NCI-H2227 treated with DMSO at 0.1 percent for 48 hours (cell line): ENCODE measurements at places on chromosomes 7 and 10.

DNA sequence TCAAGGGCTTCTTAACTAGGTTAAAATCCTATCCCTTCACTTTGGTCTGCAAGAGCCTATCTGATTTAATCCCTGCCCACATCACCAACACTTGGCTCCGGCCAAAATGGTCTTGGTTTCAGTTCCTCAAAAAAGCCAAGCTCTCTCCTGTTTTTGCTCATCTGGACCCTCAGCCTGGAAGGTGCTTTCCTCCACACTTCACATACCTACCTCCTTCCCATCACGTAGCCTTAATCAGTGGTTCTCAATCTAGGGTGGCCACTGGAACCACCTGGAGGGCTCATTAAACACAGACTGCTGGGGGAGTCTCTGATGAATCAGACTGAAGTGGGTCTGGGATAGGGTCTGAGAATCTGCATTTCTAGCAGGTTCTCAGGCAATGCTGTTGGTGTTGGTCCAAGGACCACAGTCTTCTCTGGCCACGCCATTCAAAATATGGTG lies 227.0 kb upstream of the AOAH start:
- no peak for DNase-seq

GRCh38 chr7:131161103-131161502 lies 166.6 kb upstream of the MKLN1 start:
- no peak for DNase-seq

DNA sequence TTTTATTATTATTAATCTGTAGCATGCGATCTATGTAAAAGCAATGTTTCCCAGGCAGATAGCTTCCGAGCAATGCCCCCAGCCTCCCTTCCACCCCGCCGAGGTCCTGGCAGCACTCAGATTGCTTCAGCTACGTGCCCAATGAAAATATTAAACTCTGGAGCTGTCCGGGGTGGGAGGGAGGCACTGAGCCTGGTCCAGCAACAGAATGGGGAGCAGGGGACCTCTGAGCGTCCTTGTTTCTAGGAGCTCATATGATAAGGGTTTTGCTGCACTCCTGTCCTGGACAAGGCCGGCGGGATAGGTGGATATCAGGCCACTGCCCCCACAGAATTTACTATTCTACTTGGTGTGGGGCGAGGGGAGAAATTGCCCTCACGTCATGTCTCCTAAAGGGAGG lies 44.5 kb upstream of the CDK1 start:
- DNase-seq, result no peak

DNA sequence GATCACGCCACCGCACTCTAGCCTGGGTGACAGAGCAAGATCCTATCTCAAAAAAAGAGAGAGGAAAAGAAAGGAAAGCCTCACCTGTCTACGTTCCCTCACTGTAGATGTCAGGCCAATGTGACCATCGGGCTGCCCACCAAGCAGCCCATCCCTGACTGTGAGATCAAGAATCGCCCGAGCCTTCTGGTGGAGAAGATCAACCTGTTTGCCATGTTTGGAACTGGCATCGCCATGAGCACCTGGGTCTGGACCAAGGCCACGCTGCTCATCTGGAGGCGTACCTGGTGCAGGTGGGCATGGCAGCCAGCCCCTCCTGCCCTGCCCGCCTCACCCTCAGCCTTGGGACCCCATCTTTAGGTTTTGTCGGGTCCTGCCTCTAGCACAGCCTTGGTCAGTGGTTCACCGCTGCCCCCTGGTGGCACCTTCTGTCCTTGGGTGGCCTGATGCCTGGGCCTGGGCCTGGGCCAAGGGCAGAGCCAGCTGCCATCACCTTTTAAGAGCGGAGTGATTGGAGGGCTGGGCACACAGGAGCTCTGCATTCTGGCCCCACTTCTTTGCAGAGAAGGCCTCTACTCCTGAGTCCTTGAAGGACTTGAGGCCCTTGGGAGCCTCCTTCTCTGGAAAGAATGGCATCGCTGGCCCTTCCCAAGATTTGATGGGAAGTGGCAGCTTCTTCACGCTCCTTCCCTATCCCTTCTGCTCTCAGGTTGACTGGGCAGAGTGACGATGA lies 14.4 kb upstream of the AHCYL2 start:
- no peak for DNase-seq

GRCh38 chr7:84191261-84191660 lies 3.3 kb downstream of the SEMA3A start:
- no peak for DNase-seq

DNA sequence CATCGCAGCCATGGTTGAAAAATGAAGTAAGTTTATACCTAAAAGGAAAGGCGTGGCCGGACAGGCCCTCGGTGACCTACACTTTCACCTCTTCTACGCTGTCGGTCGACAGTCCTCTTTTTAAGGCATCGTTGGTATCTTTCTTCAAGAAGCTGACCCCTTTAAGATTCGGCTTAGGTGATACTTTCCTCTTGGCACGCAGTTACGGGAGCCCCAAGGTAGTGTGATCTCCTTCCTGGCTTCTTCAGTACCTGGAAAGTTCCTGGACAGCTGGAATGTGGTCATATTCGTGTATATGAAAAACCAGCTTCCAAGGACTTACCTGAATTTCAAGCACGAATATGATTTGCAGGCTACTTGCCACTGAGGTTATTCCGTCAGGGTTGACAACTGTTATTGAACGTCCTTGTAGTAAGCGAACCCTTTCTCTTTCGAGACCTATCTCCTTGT lies 885 bp upstream of the SYPL1 start:
- no peak for DNase-seq

GRCh38 chr7:21923658-21924057 lies 22.0 kb downstream of the CDCA7L start:
- DNase-seq, result peak; percentile 79

- no peak for DNase-seq
These were observed 365.7 kb downstream of the DNAJB6 start for GRCh38 chr7:157702311-157703023.

GRCh38 chr7:148084138-148084537 lies 506.4 kb upstream of the C7orf33 start:
- DNase-seq, result peak; percentile 88

DNA sequence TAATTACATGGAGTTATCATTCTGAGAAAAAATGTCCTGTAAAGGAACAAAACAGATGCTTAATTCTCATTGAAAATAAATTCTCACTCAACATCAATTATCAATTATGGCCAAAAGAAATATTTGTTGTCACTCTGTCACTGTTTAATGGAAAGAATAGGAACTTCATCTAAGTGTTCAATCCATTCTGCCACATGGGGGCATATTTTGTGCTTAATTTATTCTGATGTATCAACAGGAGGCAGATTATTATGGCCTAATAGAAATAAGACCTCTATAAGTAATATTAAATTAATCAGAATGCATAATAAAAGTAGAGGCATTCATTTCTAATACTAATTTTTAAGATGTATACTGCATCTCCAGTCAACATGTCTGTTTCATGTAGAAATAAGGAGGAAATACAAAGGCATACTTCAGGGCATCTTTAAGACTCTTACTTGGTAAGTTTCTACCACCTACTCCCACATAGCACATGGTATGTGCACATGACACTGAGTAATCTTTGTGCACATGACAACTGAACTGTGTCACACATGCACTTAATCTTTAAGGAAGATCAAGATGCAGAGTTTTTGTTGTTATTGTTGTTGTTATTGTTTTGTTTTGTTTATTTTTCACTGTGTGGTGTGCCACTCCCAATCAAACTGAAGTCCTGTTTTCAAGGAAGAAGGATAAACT lies 420.4 kb upstream of the SEMA3A start:
- no peak for DNase-seq

DNA sequence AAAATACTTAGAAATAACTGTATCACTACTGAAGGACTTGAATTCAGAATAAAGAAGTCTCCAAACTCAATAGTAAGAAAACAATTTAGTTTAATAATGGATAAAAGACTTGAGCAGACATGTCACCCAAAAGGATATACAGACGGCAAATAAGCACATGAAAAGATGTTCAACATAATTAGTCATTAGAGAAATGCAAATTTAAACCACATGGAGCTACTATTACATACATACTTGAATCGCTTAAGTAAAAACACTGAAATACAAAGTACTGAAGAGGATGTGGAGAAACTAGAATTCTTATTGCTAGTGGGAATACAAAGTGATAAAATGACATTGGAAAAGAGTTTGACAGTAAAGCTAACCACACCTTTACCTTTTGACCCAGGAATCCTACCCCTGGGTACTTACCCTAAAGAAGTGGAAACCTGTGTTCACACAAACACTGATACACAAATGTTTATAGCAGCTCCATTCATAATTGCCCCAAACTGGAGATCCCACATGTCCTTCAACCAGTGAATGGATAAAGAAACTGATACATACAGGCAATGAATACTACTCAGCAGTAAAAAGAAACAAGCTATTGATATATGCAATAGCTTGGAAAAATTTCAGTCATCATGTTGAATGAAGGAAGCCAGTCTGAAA lies 54.3 kb upstream of the NFKB2 start:
- DNase-seq, result no peak

DNA sequence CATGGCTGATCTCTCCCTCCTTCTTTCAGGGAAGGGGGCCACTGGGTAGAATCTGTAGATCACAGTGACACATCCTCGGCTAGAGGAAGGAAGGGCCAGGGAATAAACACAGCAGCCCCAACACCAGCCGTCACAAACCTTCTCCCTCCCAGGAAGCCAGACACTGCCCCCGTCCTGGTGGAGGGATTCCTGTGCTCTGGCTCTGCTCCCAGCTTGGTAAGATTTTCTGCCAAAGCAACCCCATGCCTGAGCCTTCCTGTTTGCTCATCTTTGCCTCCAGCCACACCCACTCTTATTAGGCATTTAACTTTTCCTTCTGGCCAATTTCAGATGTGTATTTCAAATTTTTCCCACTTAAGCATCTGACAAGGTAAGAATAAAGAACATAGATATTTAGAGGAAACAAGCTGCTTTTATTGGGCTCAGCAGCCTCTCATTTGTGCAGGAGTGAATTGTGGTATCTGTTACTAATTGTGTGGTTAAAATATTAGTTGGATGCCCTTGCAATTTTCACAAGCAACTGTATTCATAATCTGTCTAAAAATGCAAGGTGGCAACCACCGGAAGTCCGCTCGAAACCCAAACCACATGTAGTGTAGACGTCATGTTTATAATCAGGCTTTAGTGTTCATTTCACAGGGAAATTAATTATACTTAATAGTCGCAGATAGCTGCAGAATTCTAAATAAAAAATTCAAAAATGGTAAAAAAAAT lies 13.2 kb upstream of the NPS start:
- DNase-seq, result no peak

DNA sequence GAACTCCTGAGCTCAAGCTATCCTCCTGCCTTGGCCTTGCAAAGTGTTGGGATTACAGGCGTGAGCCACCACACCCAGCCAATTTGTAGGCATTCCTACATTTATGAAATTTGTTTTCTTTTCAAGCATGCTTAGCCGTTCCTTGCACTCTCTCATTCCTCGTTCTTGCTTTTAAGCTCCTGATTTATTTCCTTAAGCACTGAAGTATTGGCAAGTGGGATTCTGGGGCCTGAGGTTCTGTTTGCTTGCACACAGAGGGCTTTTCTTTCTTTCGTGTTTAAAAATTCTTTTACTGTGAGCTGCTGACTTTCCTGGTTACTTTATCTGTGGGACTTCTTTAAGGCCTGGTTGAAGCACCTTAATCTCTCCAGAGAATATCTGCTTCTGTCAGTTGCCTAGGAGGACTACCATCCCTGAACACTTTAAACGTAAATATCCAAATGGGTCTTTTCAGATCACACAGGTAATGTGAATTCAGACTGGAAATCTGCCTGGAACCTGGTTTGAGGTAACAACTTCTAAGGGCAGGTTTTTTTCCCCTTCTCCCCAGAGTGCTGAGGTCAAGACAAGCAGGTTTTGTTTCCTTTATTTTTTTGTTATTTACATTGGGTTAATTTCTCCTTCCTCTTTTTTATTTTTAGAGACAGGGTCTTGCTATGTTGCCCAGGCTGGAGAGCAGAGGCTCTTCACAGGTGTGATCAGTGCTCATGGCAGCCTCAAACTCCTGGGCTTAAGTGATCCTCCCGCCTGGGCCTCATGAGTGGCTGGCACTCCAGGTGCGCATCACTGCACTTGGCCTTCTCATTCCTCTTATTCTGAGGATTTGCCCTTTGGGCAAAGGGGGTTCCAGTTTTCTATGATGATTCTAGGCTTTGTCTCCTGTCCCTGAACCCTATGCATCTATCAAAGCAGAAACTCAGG lies 102.9 kb downstream of the PFKFB3 start:
- DNase-seq, result no peak

GRCh38 chr7:20438694-20439376 lies 108.1 kb downstream of the ITGB8 start:
- no peak for DNase-seq

DNA sequence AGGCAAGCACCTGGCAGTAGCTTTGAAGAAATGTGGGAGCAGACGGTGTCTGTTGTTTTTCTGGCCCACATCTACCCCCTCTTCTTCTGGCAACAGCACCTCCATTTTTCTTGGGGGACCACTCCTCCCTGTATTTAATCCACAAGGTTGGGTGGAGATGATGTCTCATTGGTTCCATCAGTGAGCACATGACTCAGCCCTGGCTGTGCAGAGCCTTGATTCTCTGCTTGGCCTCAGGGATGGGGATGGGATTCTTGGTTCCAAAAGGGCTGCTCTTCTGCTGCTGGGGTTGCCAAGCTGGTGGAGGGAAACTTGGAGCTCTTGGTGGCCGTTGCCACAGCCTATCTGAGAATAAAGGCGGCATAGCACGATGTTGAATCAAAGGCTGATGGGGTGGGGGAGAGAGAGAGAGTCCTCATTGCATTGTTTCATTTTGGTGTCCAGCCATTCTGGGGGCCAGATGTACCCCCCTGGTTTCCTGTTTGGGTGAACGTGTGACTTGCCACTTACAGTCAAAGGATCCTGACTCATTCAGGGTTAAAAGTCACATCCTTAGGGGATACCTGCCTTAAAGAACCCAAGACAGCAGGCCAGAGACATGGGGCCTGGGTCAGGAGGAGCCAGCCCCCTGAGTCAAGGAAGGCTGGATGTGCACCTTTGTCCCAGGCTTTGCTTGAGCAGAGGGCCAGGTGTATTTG lies 25.9 kb downstream of the GRK5 start:
- DNase-seq, result no peak

DNA sequence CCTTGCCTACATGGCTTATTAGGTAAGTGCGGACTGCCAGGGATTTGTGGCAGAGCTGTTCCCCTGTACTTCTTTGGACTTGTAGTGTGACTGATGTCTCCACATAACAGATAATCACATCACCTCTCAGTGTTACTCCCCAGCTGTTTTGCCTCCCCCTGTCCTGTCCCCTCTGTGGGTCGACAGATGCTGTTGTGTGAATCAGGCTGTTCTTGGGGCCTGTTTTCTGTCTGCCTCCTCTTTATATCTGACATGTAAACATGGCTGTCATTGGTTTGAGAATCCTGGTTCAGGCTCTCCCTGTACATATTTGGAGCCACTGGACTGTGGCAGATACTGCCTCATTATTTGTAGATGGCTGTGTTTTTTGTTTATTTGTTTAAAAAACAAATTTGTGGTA lies 22.7 kb downstream of the CCNY start:
- no peak for DNase-seq
